ENCODE measurements at places on chromosomes 5 and 9. TPM values are rescaled to one million over a fixed set of nuclear protein-coding genes. Genes with fewer than 3 reads are reported as not detected.
A peak's percentile ranks its signal among the peaks of the same experiment; 100 is the strongest.

DNA sequence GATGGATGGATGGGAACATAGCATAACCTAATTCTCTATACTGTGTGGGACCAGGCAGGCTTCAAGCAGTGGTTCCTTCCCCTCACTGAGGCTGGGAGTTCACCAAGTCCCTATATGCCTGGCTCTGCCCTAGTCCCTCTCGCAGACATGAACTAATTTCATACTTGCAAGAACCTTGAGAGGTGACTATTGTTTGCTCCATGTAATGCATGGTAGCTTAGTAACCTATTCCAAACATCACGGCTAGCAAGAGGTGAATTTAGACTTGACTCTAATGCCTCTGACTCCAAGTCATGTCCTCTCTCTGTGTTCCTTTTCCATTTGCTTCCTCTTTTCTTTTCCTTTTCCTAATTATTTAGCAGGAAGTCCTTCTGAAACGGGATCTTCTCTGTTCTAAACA, 25.9 kb upstream of the ERMP1 start:
- no peak overlapping the region for H3K4me3 ChIP-seq
- peaks cover 19% of the 10 kb centered on the region for H3K27me3 ChIP-seq
- H3K36me3 ChIP-seq, result no peaks in the 10 kb centered on the region
- no peak overlapping the region for H3K27ac ChIP-seq
- no peak for DNase-seq
- no peaks in the 10 kb centered on the region for H3K4me1 ChIP-seq

- H3K4me1 ChIP-seq, result peaks cover 7% of the 10 kb centered on the region
- no peak overlapping the region for H3K4me3 ChIP-seq
- peak; percentile 49 for DNase-seq
- H3K27ac ChIP-seq, result peak overlapping the region; percentile 17
- H3K36me3 ChIP-seq, result no peaks in the 10 kb centered on the region
- H3K27me3 ChIP-seq, result no peaks in the 10 kb centered on the region
Observed at GRCh38 chr5:76672242-76672641, 43.7 kb upstream of the F2R start.

ZBED3 gene
- polyA plus RNA-seq, result 2.2 TPM

GRCh38 chr5:178589180-178590140, 733 bp downstream of the COL23A1 start:
- H3K4me1 ChIP-seq, result no peaks in the 10 kb centered on the region
- H3K27ac ChIP-seq, result no peak overlapping the region
- H3K27me3 ChIP-seq, result peaks cover 28% of the 10 kb centered on the region
- DNase-seq, result peak; percentile 11
- no peaks in the 10 kb centered on the region for H3K36me3 ChIP-seq

SEC61B gene
- 285 TPM for polyA plus RNA-seq

GRCh38 chr9:134656334-134657006, 14.9 kb downstream of the COL5A1 start:
- H3K27me3 ChIP-seq, result no peaks in the 10 kb centered on the region
- H3K4me1 ChIP-seq, result peaks cover 12% of the 10 kb centered on the region
- H3K4me3 ChIP-seq, result no peak overlapping the region
- H3K36me3 ChIP-seq, result peaks cover 37% of the 10 kb centered on the region
- H3K27ac ChIP-seq, result no peak overlapping the region

GRCh38 chr5:148177207-148177606, 8.9 kb downstream of the SPINK14 start:
- H3K4me3 ChIP-seq, result no peak overlapping the region
- H3K36me3 ChIP-seq, result no peaks in the 10 kb centered on the region
- DNase-seq, result no peak
- H3K4me1 ChIP-seq, result no peaks in the 10 kb centered on the region
- no peak overlapping the region for H3K27ac ChIP-seq

DNA sequence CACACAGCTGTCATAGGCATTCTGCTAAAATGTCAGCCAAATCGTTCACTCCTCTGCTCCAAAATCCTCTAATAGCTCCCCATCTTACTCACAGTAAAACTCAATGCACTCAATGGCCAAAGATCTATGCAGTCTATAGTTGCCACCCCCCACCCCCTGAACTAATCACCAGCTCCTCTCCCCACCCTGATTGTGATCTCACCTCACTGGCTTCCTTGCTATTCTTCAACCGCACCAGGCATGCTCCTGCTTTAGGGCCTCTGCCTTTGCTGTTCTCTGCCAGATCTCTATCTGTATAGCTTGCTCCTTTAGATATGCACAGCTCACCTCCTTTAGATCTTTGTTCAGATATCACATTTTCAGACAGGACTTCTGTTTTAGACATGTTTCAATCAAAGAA, 33.2 kb upstream of the SNX2 start:
- peak; percentile 13 for DNase-seq
- H3K27me3 ChIP-seq, result peaks cover 2% of the 10 kb centered on the region
- no peaks in the 10 kb centered on the region for H3K4me1 ChIP-seq

GRCh38 chr9:129701549-129701948, 36.1 kb downstream of the PRRX2 start:
- no peaks in the 10 kb centered on the region for H3K27me3 ChIP-seq
- H3K36me3 ChIP-seq, result peaks cover 10% of the 10 kb centered on the region
- H3K4me1 ChIP-seq, result peaks cover 41% of the 10 kb centered on the region
- H3K27ac ChIP-seq, result 0 out of 2 replicates have a peak overlapping the region, but pooled peaks have one; percentile 21
- no peak overlapping the region for H3K4me3 ChIP-seq

DNA sequence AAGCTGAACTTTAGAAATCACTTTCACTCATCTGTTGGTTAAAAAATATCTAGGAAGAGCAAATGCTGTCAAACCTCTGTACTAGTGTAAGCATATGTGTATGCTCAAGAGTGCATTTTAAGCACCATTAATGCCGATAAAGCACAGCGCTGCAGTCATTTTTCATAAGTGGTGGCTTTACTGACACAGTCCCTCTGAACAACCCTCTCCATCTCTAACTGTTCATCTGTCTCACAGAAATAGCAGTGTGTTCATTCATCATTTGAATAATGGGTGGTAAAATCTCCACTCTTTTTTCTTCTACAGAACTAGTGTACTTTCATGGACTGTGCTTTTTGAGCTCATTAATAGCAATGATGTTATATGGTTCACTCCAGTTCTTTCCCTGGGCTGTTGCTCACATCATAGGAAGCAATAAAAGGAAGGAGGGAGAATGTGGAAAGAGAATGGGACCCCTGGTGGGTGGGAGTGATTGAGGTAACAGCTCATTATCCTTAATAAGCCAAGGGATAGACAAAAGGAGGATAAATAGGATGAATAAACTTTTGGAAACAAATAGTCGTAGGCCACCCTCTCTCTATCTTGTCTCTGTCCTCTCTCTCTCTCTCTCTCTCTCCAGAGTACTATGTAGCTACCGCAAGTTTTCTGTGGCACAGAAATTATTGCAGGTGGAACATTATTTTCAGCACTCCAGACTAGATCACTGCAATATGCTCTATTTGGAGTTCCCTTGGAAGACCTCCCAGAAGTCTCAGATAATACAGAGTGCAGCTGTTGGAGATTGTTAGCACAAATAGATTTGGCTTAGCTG, 117.9 kb upstream of the PRDM9 start:
- no peaks in the 10 kb centered on the region for H3K36me3 ChIP-seq
- no peak overlapping the region for H3K27ac ChIP-seq
- no peaks in the 10 kb centered on the region for H3K4me1 ChIP-seq
- no peaks in the 10 kb centered on the region for H3K27me3 ChIP-seq

- H3K4me3 ChIP-seq, result no peak overlapping the region
- DNase-seq, result no peak
- no peaks in the 10 kb centered on the region for H3K27me3 ChIP-seq
- peaks cover 20% of the 10 kb centered on the region for H3K4me1 ChIP-seq
- H3K27ac ChIP-seq, result no peak overlapping the region
Observed at GRCh38 chr9:113572076-113572861, 108.7 kb downstream of the RGS3 start.

AHRR gene
- polyA plus RNA-seq, result 37.1 TPM

GRCh38 chr5:4627929-4628328, 512.2 kb upstream of the ADAMTS16 start:
- H3K27me3 ChIP-seq, result no peaks in the 10 kb centered on the region
- H3K36me3 ChIP-seq, result no peaks in the 10 kb centered on the region
- DNase-seq, result no peak
- no peak overlapping the region for H3K4me3 ChIP-seq
- H3K4me1 ChIP-seq, result no peaks in the 10 kb centered on the region

DNA sequence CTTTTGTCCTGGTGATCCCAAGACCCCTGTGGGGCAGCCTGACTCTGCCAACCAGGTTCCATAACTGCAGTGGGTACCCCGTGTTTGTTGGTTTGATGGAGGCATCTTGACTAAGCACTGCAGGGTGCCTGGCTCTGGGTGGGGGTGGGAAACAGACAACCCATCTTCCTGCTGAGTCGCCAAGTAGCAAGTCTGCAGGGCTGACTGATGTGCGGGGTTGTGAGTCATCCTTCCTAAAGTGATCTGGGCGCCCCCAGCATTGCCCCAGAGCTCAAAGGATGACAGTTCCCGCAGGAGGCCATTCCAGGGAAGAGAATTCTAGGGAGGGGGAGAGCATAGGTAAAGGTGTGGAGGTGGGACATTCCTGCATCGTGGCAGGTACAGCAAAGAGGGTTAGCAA, 23.5 kb downstream of the DAB2IP start:
- no peak overlapping the region for H3K27ac ChIP-seq
- peaks cover 2% of the 10 kb centered on the region for H3K36me3 ChIP-seq

DNA sequence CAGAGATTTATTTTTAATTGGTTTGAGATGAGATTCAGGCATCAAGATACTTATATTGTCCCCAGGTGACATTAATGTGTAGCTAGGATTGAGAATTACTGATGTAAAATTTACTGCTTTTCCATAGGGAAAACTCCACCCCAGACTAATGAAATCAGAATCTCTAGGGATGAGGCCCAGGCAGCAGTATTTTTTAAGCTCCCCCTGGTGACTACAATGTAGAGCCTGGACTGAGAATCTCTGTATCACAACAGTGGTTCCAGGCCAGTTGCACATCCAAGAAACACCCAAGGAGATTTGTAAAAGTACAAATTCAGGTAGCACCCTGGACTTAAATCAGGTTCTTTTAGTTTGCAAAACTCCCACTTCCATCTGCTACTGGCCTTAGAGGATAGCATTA, 185.7 kb downstream of the MARCHF11 start:
- H3K4me1 ChIP-seq, result no peaks in the 10 kb centered on the region
- H3K4me3 ChIP-seq, result no peak overlapping the region
- DNase-seq, result peak; percentile 30
- no peaks in the 10 kb centered on the region for H3K36me3 ChIP-seq
- no peak overlapping the region for H3K27ac ChIP-seq
- 0 out of 2 replicates have a peak, but pooled peaks cover 3% of the 10 kb centered on the region for H3K27me3 ChIP-seq

DNA sequence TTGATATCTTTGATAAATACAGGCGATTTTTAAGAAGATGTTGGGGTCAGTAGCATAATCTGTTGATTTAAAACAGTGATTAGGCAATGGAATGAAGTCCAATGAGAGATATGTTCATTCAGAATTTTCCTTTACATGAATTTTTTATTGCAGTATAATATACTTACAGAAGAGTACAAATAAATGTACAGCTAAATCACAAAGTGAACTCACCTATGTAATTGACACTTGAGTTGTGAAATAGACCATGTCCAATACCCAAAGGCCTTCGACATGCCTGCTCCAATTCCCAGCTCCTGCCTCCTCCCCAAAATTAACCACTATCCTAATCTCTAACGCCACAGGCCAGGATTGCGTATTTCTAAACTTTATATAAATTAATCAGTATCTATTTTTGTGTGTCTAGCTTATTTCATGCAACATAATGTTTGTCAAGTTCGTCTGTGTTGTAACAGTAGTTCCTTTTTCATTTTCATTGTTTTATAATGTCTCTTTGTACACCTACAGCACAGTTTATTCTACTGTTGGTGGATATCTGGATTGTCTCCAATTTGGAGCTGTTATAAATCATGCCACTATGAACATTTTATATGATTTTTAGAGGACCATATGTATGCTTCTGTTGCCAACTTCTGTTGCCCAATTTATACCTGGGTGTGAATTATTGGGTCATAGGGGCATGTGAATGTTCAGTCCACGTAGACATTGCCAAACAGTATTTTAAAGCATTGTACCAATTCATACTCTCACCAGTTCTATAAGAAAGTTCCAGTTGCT, 208.3 kb downstream of the TLE1 start:
- no peak for DNase-seq
- H3K27ac ChIP-seq, result no peak overlapping the region
- H3K27me3 ChIP-seq, result no peaks in the 10 kb centered on the region
- no peaks in the 10 kb centered on the region for H3K36me3 ChIP-seq

C1QTNF3 gene
- 1.0 TPM for polyA plus RNA-seq

PCDHAC2 gene
- polyA plus RNA-seq, result not detected

DNA sequence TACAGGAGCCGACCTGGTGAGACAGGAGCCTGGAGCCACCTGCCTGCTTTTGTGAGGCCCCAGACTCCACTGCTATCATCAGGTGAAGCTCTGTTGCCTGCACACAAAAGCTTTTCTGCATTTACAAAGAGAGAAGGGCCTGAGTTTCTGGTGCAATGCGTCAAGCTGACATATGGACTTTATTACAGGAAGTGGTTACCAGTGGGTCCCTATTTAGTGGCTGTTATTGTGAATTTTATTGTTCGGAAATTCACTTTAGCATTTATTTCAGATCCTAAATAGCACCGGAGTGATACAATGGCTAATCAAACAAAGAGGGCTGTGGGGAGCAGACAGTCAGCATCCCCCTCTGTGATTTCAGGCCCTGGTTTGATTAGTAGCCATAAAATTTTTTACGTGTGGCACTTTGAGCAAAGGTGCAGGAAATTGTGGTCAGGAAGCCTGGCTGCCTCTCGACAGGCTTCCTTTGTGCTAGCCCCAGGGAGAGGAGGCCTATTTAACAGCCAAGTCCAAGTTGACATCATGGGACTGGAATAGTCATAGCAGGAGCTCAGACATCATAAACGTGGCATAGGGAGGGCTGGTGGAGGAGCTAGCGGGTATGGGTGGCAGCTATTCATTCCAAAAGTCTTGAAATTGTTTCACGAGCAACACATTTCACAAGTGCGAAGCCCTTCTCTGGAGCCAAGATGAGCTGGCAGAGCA, 8.4 kb downstream of the TGFBI start:
- H3K36me3 ChIP-seq, result peaks cover 88% of the 10 kb centered on the region
- peak; percentile 53 for DNase-seq
- no peak overlapping the region for H3K27ac ChIP-seq
- peaks cover 19% of the 10 kb centered on the region for H3K4me1 ChIP-seq

DNA sequence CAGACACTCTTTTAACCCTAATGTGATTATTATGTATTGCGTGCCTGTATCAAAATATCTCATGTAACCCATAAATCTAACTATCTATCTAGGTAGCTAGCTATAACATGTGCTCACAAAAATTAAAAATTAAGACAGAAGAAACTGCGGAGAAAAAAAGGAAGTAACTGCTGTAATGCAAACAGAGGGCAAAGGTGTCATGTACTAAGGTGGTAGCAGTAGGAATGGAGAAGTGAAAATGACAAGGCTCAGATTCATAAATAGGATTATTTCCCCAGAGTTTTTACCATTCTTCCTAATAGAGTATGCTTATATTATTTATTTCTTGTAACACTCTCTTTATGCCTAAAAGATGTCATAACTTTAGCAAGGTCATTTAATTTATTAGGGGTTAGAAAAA, 1527.5 kb upstream of the C9orf72 start:
- DNase-seq, result no peak
- no peaks in the 10 kb centered on the region for H3K4me1 ChIP-seq
- no peaks in the 10 kb centered on the region for H3K36me3 ChIP-seq
- no peak overlapping the region for H3K27ac ChIP-seq
- no peak overlapping the region for H3K4me3 ChIP-seq
- H3K27me3 ChIP-seq, result no peaks in the 10 kb centered on the region

MYMK gene
- not detected for polyA plus RNA-seq

All from IMR-90 (cell line).